COR-L47 (cell line): ENCODE measurements at places on chromosomes 2 and 18.

- DNase-seq = no peak
These were observed 9.5 kb downstream of the ANO7 start for GRCh38 chr2:241197947-241198346.

GRCh38 chr2:70141902-70142589 lies 48.8 kb downstream of the C2orf42 start:
- peak; percentile 61 for DNase-seq

- DNase-seq = no peak
These were observed 959.6 kb downstream of the SLC4A3 start for GRCh38 chr2:220586980-220587530.

DNA sequence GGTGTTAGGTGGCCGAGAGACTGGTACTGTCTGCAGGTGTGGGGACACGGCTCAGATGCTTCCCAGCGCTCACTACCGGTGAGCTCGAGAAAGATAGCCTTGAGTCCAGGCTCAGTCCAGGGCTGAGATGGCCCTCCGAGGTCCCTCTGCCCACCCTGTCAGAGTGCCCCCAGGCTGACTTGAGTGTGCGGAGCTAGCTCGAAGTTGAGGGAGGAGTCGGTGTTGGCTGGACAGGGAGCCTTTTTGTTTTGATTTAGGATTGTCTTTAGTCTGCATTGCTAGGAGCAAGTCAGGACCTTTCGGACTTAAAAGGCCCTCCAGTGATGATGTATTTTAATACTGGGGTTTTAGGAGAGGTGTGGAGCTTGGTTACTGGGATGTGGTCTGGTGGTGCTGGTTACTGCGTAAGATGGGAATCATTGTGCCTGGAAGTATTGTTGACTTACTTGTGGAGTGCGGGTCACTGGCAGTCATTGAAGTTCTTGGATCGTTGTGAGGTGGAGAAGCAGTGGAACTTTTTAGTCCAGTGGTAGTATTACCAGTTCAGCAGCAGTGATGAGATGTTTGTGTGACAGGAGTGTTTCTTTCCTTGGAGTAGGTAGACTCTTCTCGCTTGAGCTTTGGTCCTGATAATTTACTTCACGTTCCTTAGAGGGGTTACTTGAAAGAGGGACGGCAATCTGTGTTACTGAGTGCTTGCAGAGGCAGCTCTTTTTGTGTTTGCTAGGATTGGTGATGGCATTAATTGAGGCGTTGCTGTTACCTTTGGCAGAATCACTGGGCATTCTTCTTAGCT lies 633 bp downstream of the KIAA1328 start:
- DNase-seq = no peak

DNA sequence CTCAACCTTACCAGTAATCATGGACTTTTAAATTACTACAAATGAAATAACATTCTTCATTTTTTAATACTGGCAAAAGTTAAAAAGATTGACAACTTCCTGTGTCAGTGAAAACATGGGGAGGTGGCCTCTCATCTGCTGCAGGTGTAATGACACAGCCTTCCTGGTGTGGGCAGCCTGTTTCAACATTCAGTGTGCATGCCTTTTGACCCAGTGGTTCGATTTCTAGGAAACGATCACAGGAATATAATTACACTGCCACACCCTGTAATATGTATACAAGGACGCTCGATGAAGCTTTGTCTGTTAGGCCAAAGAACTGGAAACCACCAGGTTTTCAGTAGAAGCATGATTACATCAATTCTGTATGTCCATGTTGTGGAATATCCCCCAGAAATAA lies 68.7 kb downstream of the MTHFD2 start:
- DNase-seq = peak; percentile 79

- peak; percentile 89 for DNase-seq
These were observed 34.0 kb downstream of the SH3RF3 start for GRCh38 chr2:109162999-109163398.

GRCh38 chr2:173983391-173983871 lies 18.3 kb upstream of the SP3 start:
- peak; percentile 50 for DNase-seq

GRCh38 chr18:44699572-44700261 lies 19.0 kb downstream of the SETBP1 start:
- no peak for DNase-seq
